ENCODE measurements at places on chromosomes 2 and 18. TPM values are rescaled to one million over a fixed set of nuclear protein-coding genes. Genes with fewer than 3 reads are reported as not detected.

DNA sequence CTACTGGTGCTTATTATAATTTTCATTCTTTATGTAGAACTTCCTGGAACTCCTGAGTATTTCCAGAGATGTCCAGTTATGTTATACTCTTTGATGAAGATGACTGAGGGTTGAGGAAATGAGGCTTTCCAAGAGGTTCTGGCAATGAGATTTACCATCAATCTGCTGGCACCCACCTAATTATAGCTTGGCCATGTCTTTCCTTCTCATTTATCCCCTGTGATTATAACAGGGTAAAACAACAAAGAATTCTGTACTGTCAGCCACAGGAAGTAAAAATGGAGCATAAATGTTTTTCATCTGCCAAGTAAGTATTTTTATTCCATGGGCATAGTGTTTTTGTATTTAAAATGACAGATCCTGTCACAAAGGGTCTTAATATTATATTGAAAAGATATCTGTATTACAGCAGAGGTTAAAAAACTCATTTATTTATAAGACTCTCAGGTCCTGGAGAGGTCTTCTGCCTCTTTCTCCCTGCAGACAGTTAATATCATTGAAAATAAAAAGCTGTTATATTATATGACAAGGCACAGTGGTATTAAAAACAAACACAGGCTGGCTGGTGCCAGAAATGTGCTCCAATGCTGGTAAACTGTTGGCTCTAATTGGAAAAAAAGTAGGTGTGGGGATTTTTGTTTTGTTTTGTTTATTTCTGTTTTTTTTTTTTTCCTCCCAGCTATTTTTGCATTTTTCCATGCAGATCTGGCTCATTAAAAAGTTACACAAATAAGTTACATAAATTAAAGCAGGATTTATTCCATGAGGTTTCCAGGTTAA, 1764.1 kb upstream of the CELF4 start:
- H3K4me3 ChIP-seq, result no peak overlapping the region
- H3K27me3 ChIP-seq, result no peaks in the 10 kb centered on the region
- no peaks in the 10 kb centered on the region for H3K4me1 ChIP-seq
- H3K36me3 ChIP-seq, result no peaks in the 10 kb centered on the region
- no peak overlapping the region for H3K27ac ChIP-seq

DNA sequence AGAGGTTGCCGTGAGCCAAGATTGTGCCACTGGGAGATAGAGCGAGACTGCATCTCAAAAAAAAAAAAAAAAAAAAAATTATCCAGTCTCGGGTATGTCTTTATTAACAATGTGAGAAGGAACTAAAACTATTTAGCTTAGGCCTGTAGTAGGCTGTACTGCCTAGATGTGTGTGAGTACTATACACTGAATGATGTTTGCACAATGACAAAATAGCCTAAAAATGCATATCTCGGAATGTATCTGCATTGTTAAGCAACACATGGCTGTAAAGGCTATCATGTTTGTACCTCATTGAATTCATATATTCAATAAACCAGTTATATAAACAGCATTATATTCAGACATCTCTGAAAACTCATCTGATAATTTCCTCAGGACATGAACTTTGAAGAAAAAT, 191.2 kb upstream of the SESTD1 start:
- no peak overlapping the region for H3K4me3 ChIP-seq
- no peaks in the 10 kb centered on the region for H3K27me3 ChIP-seq
- H3K4me1 ChIP-seq, result no peaks in the 10 kb centered on the region
- no peak overlapping the region for H3K27ac ChIP-seq

TNFRSF11A gene
- total RNA-seq, result 8.0 TPM

GRCh38 chr2:102126660-102127059, 15.9 kb upstream of the IL1R1 start:
- no peaks in the 10 kb centered on the region for H3K27me3 ChIP-seq
- DNase-seq, result no peak
- H3K27ac ChIP-seq, result no peak overlapping the region
- H3K4me3 ChIP-seq, result no peak overlapping the region

- no peaks in the 10 kb centered on the region for H3K36me3 ChIP-seq
- H3K4me3 ChIP-seq, result no peak overlapping the region
- DNase-seq, result no peak
- H3K4me1 ChIP-seq, result no peaks in the 10 kb centered on the region
- no peak overlapping the region for H3K27ac ChIP-seq
- H3K27me3 ChIP-seq, result no peaks in the 10 kb centered on the region
Observed at GRCh38 chr2:128578406-128579390, 260.0 kb upstream of the HS6ST1 start.

Data from activated CD8-positive, alpha-beta T cell treated with anti-CD3 and anti-CD28 coated beads for 36 hours (primary cell).